Stomach (tissue), 19 donors: ENCODE measurements at places on chromosomes 3 and 15. TPM values are rescaled to one million over a fixed set of nuclear protein-coding genes. Genes with fewer than 3 reads are reported as not detected.
A peak's percentile ranks its signal among the peaks of the same experiment; 100 is the strongest.

The ZIC1 gene
- total RNA-seq: not detected

The FES gene
- total RNA-seq: 25.5 TPM

DNA sequence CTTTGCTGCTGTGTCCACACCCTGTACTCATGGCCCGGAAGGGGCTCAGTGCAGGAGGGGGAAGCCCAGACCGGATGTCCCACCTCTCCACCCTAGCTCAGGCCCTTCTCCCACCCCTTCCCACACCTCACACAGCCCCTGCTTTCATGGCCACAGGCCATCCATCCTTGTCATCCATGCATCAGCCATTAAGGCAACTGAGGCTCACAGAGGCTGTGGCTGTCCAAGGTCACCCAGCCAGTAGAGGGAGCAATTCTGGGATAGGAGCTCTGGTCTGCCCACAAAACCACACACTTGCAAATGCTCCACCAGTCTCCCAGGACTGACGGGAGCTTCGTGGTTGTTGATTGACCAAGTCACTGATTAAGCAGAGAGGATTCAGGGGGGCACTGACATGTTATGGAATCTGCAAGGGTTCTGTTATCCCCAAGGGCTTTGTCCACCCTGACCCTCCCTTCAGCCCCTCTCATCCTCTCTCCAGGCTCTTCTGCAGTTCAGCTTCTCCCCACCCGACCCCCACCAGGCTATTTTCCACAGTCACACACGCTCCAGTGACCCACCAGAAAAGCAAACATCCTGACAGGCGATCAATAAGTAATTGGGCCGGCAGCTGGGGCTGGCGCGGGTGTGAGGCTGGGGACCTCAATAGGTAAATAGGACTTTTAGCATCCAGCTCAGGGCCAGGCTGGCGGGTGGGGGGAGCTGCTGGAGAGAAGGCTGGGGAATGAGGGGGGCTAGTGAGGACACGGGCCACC is 15.1 kb downstream of the LINGO1 start:
- peaks cover 26% of the 10 kb centered on the region for H3K27me3 ChIP-seq
- no peak overlapping the region for H3K27ac ChIP-seq
- no peak for DNase-seq
- H3K4me3 ChIP-seq: no peak overlapping the region
- H3K4me1 ChIP-seq: peaks cover 7% of the 10 kb centered on the region

- H3K27me3 ChIP-seq: no peaks in the 10 kb centered on the region
- no peak overlapping the region for H3K27ac ChIP-seq
- H3K36me3 ChIP-seq: peaks cover 52% of the 10 kb centered on the region
- peaks cover 11% of the 10 kb centered on the region for H3K4me1 ChIP-seq
- no peak overlapping the region for H3K4me3 ChIP-seq
Measured at GRCh38 chr15:40899536-40900207, 5.4 kb downstream of the VPS18 start.

DNA sequence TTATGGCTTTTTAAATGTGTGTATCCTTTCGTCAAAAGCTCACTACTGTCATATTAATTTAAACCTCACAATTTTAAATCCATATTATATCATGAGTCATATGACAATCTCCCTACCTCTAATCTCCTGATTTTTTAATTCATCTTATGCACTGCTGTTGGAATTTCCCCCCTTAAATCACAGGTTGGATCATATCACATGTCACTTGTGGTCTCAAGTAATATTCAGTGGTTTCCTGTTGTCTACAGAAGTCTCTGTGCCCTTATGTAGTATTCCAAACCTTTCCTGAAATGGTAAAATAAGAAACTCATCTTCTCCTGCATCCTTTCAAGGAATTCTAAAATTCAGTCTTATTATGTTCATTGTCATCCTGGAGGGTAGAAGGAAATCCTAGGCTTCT is 116.0 kb upstream of the CBLB start:
- no peaks in the 10 kb centered on the region for H3K4me1 ChIP-seq
- DNase-seq: no peak
- no peak overlapping the region for H3K27ac ChIP-seq
- no peaks in the 10 kb centered on the region for H3K36me3 ChIP-seq
- H3K4me3 ChIP-seq: no peak overlapping the region

DNA sequence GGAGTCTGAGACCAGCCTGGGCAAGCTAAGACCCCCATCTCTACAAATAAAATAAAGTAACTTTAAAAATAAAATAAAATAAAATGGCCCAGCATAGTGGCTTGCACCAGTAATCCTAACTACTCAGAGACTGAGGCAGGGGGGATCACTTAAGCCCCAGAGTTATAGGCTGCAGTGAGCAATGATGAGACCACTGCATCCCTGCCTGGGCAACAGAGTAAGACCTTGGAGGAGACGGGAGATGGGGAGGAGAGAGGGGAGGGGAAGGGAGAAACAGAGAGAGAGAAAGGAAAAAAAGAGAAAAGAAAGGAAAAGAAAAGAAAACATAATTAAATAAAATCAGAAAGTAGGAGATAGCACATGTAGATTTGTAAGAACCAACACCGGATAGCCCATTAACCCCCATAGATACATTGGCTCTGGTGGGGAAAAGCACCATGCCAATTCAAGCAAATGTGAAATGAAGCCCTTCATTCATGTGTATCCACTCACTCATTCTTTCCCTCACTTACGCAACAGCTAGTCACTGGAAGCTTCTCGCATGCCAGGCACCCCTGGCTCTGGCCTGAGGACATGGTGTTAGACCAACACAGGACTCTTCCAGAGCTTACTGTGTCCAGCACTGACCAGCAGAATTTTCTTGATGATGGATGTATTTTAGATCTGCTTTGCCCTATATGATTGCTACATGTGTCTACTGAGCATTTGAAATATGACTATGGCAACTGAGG is 183.2 kb downstream of the MAGI1 start:
- H3K4me3 ChIP-seq: no peak overlapping the region
- DNase-seq: no peak
- no peaks in the 10 kb centered on the region for H3K36me3 ChIP-seq
- peak overlapping the region; percentile 69 for H3K27ac ChIP-seq
- H3K4me1 ChIP-seq: peaks cover 30% of the 10 kb centered on the region

GRCh38 chr3:178385280-178385952 is 150.8 kb upstream of the KCNMB2 start:
- H3K4me3 ChIP-seq: no peak overlapping the region
- no peaks in the 10 kb centered on the region for H3K27me3 ChIP-seq
- no peaks in the 10 kb centered on the region for H3K4me1 ChIP-seq
- no peak overlapping the region for H3K27ac ChIP-seq

- no peaks in the 10 kb centered on the region for H3K27me3 ChIP-seq
- no peak overlapping the region for H3K27ac ChIP-seq
- no peak overlapping the region for H3K4me3 ChIP-seq
Measured at GRCh38 chr3:156334841-156335545, 214.6 kb downstream of the KCNAB1 start.
